HS-27A (cell line): ENCODE measurements at places on chromosomes 3 and 15.
A peak's percentile ranks its signal among the peaks of the same experiment; 100 is the strongest.

- no peak for DNase-seq
These were observed 1.3 kb upstream of the SPTSSB start for GRCh38 chr3:161372321-161373260.

DNA sequence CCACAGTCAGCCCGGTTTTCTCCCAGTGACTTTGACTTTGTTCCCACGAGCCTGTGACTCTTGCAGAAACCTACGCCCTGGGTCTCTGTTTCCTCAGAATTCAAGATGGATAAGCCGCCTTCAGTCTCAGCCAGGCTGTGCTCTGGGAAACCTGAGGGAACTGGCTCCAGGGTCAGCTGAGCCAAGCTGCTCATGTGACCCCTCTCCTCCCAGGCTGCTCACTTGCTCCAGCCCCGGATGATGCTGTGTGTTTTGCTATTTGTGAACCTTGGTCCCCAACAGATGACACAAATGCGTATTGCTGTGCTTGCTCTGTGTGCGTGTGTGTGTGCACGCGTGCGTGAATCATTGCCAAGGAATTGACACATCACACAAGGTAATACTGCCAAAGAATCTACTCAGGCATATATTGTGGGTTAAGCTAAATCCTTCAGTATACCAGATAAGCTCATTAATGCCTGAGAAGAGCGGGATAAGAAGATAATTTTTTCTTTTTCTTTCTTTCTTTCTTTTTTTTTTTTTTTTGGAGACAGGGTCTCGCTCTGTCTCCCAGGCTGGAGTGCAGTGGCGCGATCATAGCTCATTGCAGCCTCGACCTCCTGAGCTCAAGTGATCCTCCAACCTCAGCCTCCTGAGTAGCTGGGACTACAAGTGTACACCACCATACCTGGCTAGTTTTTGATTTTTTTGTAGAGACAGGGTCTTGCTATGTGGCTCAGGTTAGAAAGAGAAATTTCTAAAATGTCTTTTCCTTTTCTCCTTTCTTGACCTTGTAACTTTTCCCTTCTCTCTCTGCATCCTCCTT is 29.2 kb upstream of the UMPS start:
- peak; percentile 39 for DNase-seq

DNA sequence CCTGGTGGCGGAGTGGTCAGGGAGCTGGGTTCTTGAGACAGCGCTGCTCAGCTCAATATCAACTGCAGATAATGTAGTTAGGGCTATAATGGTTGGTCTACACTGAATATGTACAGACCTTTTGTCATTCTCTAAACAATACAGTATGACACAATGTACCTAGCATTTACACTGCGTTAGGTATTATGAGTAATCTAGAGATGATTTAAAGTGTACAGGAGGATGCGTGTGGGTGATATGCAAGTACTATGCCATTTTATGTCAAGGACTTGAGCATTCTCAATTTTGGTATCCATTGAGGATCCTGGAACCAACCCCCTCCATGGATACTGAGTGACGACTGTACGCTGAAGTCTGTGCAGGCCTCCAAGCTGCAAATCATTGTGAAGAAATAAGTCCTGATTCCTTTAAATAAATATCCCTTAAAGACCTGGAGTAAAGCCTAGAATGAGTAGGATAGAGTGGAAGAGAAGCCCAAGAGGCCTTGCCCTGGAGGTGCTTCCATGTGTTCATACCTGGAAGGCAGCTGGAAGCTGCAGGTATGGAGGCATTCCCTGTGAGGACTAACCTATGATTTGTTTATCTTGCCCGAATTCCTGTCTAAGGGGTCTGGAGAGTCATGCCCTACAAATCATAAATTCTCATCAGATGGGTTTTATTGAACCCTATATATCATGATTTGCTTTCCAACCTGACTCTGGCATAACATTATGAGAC is 15.7 kb upstream of the RTP1 start:
- no peak for DNase-seq

DNA sequence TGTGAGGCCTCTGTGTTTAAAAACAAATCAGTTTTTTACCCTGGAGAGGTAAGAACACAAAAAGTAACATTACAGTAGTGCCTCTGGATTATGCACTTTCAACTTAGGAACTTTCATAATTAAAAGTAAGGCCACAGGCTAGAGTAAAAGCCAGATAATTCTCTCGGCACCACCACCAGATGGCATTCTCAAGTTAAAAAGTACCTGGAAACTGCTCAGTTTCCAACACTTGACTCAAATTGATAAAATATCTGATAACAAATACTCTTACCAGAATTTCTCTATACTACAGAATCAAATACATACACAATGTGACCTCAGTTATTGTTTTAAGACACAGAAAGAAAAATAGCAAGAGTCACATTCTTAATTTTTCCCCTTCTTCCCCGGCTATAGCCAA is 19.9 kb downstream of the SPICE1 start:
- DNase-seq, result no peak

DNA sequence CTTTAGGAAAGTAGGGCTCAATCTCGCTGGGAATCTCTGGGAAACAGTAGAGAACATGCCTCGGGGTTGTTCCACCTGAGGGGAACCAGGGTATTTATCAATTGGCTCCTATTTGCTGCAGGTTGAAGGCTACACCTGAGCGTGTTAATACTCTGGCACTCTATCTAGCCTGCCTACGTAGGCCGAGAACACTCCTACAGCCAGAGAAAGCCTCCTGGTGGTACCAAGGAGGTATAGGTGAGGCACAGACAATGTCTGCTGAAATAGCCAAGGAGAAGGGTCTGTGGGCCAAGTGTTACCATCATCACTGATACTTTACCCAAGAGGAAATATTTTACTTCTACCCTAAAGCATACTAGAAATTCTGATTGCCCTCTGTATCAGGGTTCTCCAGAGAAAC is 341.0 kb upstream of the UBE2E2 start:
- no peak for DNase-seq

DNA sequence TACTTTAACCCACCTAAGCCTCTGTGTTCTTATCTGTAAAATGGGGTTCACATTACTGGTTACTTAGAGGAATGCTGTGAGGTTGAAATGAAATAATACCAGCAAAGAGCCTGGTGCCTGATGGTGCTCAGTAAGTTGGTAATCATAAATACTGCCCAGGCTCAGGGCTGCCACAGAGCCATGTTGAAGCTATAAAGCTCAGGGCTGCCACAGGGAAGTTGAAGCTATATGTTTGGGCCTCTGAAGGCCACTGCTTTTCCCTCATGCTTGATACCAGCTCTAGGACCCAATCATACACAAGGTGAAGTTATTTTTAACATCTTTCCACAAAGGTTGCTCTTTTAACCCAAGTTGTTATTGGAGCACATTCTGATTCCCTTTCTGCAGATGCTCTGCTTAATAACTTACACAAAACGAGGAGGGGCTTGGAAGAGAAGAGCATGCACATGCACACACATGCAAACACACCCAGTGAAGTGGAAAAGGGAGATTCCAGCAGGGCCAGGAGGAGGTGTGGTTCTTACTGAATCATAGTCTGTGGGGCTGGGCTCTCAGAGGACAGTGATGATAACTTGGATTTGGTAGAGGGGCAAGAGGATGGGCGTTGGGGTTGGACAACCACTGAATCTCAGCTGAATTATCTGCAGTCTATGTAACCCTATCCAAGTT is 17.4 kb downstream of the PARP14 start:
- DNase-seq, result no peak

DNA sequence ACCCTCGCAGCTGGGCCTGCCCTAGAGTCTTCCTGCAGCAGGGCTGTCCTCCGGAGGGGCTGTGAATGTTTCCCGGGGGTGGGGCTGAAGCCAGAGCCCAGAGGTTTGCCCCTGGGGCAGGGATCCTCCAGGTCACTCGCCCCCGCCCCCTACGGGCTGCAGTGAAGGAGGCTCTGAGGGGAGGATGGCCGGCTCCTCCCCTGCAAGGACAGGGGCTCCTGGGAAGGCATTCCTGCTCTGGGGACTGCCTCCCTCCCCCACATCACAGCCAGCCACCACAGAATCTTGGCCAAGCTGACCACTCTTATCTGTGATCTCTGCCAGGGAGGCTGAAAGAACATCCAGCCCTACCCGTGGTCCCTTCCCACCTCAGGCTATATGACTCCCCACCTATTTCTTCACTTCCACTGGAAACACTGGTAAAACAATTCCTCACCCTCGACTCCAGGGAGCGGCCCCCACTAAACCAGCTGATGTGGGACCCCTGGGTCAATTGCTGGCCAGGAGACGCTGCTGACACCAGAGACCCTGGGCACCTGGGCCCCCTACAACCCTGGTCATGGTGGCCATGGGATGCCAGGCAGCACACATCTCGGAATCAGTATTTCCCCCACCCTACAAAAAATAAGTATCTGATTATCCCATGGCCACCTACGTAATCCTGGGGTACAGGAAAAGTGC is 66.0 kb downstream of the HMCES start:
- DNase-seq, result no peak

DNA sequence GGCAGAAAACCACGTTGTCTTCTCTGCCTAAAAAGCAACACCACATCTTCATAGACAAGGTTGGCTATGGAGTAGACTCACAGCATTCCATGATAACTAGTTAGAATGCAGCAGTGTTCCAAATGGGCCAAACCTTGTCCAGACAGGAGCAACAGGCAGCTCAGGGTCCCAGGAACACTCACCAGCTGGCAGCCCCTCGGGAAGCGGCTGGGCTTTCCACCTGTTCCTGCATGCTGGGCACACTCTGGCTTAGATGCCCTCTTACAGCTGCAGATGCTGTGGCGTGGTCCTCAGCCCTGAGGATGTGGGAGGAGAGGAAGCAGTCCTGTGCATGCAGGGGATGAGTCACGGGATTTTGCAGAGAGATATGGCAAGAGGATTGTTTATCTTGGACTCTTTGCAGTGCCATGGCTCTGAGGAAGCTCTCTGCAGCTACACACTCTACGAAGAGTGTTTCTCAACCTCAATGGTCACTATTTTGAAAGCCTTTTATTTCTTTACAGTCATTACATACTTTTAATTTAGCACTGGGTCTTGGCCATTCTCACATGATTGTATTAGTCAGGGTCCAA is 11.3 kb downstream of the NRROS start:
- DNase-seq, result peak; percentile 77

DNA sequence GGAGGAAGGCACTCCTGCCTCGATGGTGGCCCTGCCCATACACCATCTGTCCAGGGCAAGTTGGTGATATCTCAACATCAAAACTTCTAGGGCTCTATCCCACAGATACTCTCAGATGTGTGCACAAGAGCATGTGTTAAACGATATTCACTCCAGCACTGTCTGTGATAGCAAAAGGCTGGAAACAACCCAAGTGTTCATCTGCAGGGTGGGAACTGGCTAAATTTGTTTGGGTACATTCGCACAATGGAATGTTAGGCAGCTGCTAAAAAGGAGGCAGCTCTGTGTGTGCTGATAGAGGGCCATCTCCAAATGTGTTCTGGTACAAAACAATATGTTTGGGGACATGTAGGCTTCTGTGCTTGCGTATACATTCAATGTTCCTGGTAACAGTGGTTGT is 19.8 kb downstream of the IGDCC4 start:
- DNase-seq, result no peak

DNA sequence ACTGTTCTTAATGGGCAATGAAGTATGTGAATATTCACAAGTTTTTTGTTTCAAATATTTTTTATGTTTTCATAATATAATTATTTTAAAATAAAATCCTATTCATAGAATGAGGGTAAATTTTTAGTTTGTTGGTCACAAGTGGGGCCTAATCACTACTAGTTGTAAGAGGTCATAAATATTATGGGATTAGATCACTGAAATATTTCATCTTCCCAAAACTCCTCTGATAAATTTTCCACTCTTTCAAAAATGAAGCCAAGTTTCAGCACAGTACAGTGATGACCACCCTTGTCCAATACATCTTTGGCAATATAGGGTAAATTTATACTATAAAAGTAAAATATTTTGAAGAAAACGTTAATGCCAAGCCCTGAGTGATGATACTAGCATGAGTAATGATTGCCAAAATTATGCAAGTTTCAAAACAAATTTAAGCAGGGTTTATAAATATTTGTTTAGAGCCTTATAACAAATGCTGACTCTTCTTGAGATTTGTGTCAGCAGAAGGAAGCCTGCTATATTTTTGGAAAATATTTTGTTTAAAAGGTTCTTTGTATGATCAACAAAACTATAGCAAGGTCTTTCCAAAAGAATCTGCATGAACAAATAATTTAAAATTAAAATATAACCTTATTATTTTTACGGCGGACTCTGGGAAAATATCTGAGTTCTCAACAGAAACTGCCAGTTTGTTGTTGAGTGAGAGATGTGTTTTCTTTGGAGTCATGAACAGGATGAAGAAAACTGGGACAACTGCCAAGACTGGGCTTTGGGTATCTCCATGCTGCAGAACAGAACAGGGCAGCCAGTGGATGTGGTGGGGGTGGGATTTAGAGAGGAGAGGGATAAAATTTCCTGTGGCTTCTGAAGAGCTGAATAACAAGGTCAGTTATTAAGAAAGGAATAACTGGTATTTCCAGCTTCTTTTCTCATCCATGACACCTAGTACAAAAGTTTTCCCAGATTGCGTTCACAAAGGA is 17.9 kb upstream of the TM4SF1 start:
- DNase-seq, result no peak

DNA sequence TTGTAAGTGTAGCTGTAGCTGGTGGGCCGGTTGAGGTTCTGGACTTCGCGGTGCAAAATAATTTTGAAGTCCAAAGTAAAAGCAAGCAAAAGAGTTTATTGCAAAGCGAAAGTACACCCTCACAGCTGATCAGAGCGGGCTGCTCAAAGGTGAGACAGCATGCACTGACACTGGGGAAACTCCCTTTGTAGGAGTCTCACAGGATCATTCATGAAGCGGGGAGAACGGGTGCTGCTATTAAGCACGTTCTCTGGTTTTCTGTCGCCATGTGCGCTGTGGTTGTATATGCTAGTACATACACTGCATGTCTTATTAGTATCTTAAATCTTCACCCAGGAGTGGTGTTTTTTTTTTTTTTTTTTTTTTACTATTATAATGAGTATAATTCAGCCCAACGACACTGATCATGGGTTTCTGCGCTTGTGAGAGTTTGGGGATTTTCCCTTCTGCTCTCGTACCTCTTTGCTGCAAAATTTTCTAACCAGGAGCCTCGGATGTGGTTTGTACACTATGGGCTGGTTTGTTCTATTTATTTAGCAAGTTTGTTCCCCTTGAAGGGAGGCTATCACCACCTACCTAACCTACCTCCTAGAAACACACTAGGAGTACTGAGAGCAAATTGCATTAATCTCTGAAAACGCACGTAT is 1.4 kb upstream of the AP4E1 start:
- DNase-seq, result no peak

DNA sequence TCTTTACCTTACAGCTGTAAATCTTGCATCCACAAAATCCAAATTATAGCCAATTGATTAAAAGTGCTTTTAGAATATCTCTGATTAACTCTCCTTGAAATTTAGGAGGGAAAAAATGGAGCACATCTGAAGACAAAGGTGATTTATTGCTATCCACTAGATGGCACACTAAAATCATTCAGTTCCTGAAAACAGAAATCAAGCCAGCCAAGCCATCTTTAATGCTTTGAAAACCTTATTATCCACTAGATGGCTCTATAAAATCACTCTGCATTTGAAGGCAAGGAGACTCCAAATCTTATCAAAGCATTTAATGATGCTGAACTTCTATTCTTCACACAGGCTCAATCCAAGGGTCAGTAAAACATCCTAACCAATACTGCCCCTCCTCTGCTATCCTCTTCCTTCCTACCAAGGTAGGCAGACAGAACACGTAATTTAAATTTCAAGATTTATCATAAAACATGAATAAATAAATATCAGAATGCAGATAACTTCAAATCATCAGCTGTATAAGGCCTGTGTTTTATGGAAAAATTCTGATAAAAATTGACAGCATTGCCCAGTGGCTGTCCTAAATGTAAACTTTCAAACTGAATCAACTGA is 48.4 kb downstream of the GOLIM4 start:
- DNase-seq, result peak; percentile 43
